NCI-H187 treated with DMSO at 0.1 percent for 48 hours (cell line): ENCODE measurements at places on chromosomes 1 and 21.

DNA sequence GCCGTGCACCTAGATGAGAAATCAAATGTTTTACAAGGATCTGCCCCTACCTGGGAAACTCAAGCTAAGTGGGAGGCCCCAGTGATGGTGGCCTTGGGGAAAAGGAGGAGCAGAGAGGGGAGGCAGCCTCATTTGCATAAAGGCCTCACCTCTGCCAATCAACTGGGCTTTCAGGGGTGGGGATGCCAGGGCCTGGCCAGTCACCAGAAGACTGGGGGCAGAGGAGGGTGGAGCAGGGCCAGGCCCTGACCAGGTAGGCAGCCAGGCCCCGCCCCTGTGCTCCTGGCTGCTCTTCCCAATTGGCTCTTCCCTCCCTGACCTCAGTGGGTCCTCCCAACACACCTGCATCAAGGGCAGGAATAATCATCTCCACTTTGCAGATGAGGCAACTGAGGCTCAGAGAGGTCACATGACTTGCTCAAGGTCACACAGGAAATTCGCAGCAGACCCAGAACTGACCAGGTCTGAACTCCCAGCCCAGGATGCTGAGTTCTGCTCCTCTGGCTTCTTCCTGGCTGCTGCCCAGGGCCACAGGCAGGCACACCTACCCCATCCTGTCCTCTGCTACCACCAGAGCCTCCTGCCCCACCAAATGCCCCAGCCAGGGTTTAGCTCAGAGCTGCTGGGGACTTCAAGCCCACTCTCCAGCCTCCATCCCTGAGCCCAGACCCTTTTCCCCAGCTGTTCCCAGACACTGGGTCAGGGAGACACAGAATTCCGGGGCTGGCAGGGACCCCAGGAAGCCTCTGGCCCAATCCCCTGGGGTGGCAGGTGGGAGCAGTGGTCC is 677.9 kb downstream of the MATN1 start:
- DNase-seq = no peak

GRCh38 chr1:109827466-109827865 is 63.7 kb upstream of the EPS8L3 start:
- no peak for DNase-seq

DNA sequence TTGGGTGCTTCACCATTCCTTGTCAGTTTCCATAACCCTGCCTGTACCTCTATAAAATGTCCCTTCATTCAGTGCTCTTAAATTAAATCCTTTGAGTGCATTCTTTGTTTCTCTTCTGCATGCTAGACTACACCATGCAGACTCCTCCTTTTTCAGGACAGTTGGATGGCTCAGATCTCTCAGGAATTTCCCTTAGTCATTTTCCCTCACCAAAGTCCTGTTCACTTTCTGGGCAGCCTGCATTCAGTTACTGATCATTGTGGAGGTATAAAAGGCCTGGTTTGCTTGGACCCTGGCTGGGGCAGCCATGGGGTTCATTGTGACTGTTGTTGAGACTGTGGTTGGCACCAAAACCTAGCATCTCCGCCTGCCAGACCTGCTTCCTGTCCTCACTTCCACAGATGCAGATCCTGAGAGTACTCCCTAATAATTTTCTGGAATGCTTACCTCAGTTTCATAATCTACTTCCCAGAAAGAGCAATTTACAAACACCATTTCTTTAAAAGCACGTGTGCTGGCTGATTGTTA is 88.4 kb downstream of the PDE4B start:
- DNase-seq = no peak

GRCh38 chr1:63575340-63575826 is 17.8 kb upstream of the PGM1 start:
- DNase-seq = no peak
